ENCODE measurements at places on chromosomes 4 and X. TPM values are rescaled to one million over a fixed set of nuclear protein-coding genes. Genes with fewer than 3 reads are reported as not detected.

The TENT5D gene
- total RNA-seq: not detected

The SLC4A4 gene
- 25.9 TPM for total RNA-seq

The TGIF2LX gene
- not detected for total RNA-seq

The ABCG2 gene
- total RNA-seq: 1.1 TPM

The CYLC1 gene
- total RNA-seq: not detected

The SPANXN4 gene
- total RNA-seq: not detected

The TLR7 gene
- total RNA-seq: not detected

The FRMD7 gene
- 0.09 TPM for total RNA-seq

The RPA4 gene
- total RNA-seq: 0.71 TPM

The FAM47B gene
- total RNA-seq: not detected

The FAAH2 gene
- total RNA-seq: 0.28 TPM

The CCNI gene
- 141 TPM for total RNA-seq

The PAGE1 gene
- not detected for total RNA-seq

The MFAP3L gene
- total RNA-seq: 1.7 TPM

The FGB gene
- not detected for total RNA-seq

The NR0B1 gene
- total RNA-seq: not detected

The SPATA4 gene
- total RNA-seq: 0.28 TPM

The PAK3 gene
- 1.6 TPM for total RNA-seq

The GPR78 gene
- 3.0 TPM for total RNA-seq

The RBMX gene
- 94.0 TPM for total RNA-seq

The GPM6B gene
- total RNA-seq: 0.65 TPM

The COL4A5 gene
- total RNA-seq: 102 TPM

The POU4F2 gene
- total RNA-seq: not detected

The FAM241A gene
- 0.85 TPM for total RNA-seq

The BEX5 gene
- not detected for total RNA-seq

The MAGEE2 gene
- total RNA-seq: not detected

The EXOC1L gene
- total RNA-seq: not detected

The EDA2R gene
- total RNA-seq: 13.6 TPM

Data from smooth muscle cell of bladder (primary cell).